ENCODE measurements at places on chromosomes 4 and X. TPM values are rescaled to one million over a fixed set of nuclear protein-coding genes. Genes with fewer than 3 reads are reported as not detected.
A peak's percentile ranks its signal among the peaks of the same experiment; 100 is the strongest.

DNA sequence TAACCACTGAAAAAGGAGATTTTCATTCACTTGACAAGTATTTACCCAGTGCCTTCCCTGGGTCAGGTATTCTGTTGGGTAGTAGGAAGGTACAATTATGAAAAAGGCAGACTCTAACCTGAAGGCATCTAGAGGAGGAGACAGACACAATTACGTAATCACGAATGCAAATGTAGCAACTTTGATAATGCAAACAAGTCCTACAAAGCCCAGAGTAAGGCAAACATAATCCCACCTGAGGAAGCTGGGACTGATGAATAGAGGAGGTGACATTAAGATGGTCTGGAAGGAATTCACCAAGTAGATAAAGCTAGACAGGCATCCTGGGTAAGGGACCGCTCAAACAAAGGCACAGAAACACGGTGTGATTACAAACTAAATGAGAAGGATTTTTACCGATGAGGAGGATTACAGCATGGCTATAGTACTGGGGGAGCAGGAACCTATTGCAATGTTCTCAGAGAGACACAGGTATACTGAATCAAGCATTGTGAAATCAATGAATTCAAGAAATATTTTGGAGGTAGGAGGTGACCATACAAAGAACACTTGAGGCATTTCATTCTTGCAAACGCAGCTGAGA is 37.1 kb downstream of the TMEM150C start:
- no peak for DNase-seq

Gene NCAPG
- 1.6 TPM for total RNA-seq

GRCh38 chr4:575281-576141 is 584 bp downstream of the TMEM271 start:
- peak; percentile 64 for DNase-seq

- DNase-seq = no peak
Measured at GRCh38 chr4:146158036-146158745, 17.3 kb upstream of the LSM6 start.

- no peak for DNase-seq
Measured at GRCh38 chr4:41866799-41867677, 68.2 kb upstream of the TMEM33 start.

Gene TLR3
- total RNA-seq = 3.2 TPM

GRCh38 chr4:15235135-15235534 is 192.7 kb upstream of the C1QTNF7 start:
- no peak for DNase-seq
